ENCODE measurements at places on chromosomes 4 and X.

- DNase-seq: peak; percentile 70
Observed at GRCh38 chr4:84966382-84967242, at the start of gene WDFY3. WDFY3 (minus strand) TSS chr4:84966690; CDS start chr4:84860591, 106,099 bp downstream.

GRCh38 chrX:113982766-113983165, 601.1 kb upstream of the HTR2C start:
- DNase-seq: no peak

GRCh38 chrX:12447448-12448064, 309.3 kb downstream of the FRMPD4 start:
- no peak for DNase-seq

- DNase-seq: no peak
Observed at GRCh38 chrX:130393451-130394074, 8.1 kb upstream of the GPR119 start.
